ENCODE measurements at places on chromosomes 5 and 9.

DNA sequence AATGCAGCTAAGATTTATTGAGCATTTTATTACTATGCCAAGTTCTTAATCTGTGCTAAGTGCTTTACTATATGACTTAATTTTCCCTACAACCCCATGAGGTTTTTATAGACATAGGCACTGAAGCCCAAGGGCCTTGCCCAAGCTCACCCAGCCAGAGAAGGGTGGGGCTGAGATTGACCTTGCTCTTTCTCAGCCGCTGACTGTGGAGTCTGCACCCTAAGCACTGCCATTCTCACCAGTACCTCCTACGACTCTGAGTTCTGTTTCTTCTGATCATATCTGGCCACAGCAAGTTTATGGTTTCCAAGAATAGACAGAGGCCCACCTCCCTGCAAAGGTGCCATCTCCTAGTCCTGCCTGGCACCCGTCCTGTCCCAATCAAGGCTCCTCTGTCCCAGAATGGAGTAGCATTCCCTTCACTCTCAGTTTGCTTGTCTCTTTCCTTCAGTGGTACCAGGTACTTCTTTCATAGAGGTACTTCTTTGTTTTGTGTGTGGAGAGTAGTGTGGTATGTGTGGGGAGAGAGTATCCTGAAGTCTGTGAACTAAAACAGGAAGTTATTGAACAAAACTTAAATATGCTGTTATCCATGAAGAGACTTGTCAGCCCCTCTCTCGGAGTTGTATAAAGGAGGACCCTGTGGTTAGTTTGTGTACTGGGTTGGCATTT is 42.6 kb downstream of the CSF1R start:
- DNase-seq, result no peak

DNA sequence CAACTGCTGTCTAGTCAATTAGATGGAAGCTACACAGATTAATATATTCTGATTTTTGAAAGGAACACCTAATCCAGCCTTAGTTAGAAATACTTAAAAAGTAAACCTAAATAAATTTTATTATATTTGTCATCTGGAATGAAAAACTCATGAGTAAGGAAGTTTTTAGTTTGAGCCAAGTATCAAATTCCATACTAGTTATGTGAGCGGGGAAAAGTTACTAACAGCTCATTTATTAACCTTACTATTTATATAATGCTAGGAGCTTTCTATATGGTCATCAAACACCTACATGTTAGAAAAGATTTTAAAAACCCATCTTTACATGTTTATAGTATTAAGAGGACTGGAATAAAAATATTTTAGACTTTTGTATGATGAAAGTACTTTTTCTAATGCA is 41.6 kb upstream of the POU5F2 start:
- no peak for DNase-seq

DNA sequence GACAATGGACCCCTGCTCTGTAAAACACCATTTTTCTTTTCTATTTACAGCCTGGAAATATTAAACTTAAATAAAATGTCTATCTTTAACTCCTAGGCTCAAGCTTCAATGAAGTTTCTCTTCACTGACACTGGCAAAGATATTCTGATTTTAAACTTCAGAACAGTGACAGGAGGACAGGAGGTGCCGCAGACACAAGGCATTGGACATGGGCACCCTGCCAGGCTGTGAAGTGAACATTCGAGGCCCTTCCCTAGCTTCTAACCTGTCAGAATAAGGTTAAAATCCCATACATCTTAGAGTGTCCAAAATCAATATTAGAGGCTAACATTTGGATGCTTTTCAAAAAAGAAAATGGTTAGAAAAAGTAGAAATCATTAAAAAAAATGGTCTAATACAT is 9.2 kb downstream of the SEMA5A start:
- DNase-seq, result no peak

DNA sequence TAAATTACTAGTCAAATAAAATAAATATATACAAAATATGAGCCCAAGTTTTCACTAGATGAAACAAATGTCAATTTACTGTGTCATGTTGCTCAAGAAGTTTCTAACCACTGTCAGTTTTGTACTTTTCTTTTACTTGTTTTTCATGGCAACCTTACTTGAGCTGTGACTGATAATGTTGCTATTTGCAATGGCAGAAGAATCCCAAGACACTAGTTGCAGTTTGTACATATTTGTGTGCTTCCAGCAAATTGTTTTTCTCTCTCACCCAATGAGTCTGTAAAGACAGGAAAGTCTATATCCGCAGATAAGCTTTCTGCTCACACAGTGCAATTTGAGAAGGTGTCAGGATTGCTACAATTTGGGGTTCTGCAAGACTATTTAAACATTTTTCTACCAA is 338.6 kb upstream of the PCSK5 start:
- DNase-seq, result no peak

DNA sequence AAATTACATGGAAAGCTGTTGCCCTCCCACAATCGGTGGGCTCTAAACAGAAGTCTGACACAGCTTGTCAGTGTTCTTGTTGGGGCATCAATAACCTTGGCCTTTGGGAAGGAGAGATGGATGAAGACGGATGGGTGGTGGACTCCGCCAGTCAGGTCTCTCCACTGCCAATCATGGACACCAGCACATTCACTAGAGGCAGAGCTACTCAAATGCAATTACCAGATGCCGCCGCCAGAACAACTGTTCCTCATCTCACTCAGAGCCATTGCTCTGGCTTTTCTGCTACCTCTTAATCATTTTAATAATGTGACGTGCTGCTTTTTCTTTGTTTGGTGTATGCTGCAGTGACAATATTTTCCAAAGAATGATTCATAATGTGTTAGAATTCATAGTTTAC is 27.9 kb upstream of the SEMA5A start:
- no peak for DNase-seq

DNA sequence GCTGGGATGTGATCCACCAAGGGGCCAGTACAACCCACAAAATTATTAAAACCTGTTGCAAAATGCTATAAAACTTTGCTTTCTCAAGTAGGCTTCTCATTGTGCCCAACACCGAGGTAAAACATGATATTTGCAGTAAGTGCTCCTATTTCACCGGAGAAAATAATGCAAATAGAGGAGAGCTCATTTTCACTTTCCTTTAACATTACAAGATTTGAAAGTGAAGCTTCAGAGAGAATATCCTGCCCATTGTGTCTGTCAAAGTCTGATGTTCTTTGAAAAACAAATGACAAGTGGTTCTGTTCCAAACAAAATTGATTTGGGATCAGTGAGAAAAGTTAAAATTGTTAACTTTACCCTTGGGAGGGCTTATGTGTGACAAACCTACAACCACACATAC is 287.1 kb downstream of the KCNN2 start:
- no peak for DNase-seq

DNA sequence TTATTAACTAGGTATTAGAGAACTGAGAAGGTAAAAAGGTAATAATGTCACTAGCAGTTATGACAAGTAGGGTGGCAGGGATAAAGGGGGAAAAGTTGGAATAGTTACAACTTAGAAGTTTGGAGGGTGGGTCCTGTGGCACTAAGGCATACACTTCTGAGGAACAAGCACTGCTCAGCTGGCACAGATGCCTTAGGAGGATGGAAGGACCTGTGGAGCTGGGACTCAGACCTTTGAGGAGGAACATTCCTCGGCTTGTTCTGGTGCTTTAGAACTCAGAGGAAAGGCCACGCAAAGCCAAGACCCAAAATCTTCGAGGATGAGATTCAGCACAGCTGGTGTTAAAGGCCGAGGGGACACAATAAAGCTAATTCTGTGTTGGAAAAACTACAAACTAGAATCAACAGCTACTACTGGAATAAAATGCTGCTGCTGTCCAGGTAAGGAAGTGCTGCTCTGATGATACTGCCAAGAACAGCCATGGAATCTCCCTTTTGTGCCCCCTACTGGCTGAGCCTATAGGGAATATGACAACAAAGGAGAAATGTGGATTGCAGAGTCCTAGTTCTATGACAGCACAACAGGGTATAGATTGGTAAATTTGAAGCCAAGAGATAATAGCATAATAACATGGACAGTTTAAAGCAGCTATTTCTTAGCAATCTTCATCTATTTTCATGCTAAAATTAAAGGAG is 126.7 kb downstream of the SLC25A46 start:
- DNase-seq, result no peak

Measured in uterus (tissue), 4 donors.